Placental pericyte (primary cell): ENCODE measurements at places on chromosomes 6 and 20. TPM values are rescaled to one million over a fixed set of nuclear protein-coding genes. Genes with fewer than 3 reads are reported as not detected.

Gene ACTR5
- total RNA-seq = 5.3 and 7.0 TPM in 2 replicates

Gene FAM8A1
- total RNA-seq = 12.9 and 15.6 TPM in 2 replicates

Gene OR2H2
- not detected in 2 replicates for total RNA-seq

Gene PTGIS
- total RNA-seq = 0.14 and 4.6 TPM in 2 replicates

Gene DEFB132
- not detected in 2 replicates for total RNA-seq

Gene FOXQ1
- total RNA-seq = 5.0 and 5.5 TPM in 2 replicates

Gene RAD21L1
- 0.57 and 0.66 TPM in 2 replicates for total RNA-seq

Gene GNRH2
- total RNA-seq = 0.29 TPM in 1 of 2 replicates, not detected in the other

Gene LRRN4
- 0.22 and 0.29 TPM in 2 replicates for total RNA-seq

Gene ZNF334
- 1.1 and 4.6 TPM in 2 replicates for total RNA-seq

Gene WFDC10B
- total RNA-seq = not detected in 2 replicates

Gene GSTA2
- not detected in 2 replicates for total RNA-seq

Gene C6orf120
- 52.7 and 57.8 TPM in 2 replicates for total RNA-seq

Gene PERP
- total RNA-seq = 10.7 and 18.6 TPM in 2 replicates

Gene MLN
- total RNA-seq = not detected in 2 replicates

Gene FRK
- 0.29 and 0.44 TPM in 2 replicates for total RNA-seq

Gene HLA-DOB
- total RNA-seq = 0.14 TPM in 1 of 2 replicates, not detected in the other

Gene TCF15
- not detected in 2 replicates for total RNA-seq

Gene CRISP3
- not detected in 2 replicates for total RNA-seq

Gene GPANK1
- total RNA-seq = 20.0 and 22.8 TPM in 2 replicates

Gene SIRPA
- total RNA-seq = 14.9 and 51.4 TPM in 2 replicates

Gene APOBEC2
- total RNA-seq = not detected in 2 replicates

Gene ARG1
- not detected in 2 replicates for total RNA-seq

Gene TRIM10
- not detected in 2 replicates for total RNA-seq

Gene TCP11
- 0.66 and 0.72 TPM in 2 replicates for total RNA-seq

Gene BAG2
- total RNA-seq = 12.7 and 16.2 TPM in 2 replicates
